ENCODE measurements at places on chromosomes 11 and 22. TPM values are rescaled to one million over a fixed set of nuclear protein-coding genes. Genes with fewer than 3 reads are reported as not detected.

- DNase-seq = peak; percentile 42
These were observed 279.6 kb upstream of the PITPNB start for GRCh38 chr22:28198692-28199091.

DNA sequence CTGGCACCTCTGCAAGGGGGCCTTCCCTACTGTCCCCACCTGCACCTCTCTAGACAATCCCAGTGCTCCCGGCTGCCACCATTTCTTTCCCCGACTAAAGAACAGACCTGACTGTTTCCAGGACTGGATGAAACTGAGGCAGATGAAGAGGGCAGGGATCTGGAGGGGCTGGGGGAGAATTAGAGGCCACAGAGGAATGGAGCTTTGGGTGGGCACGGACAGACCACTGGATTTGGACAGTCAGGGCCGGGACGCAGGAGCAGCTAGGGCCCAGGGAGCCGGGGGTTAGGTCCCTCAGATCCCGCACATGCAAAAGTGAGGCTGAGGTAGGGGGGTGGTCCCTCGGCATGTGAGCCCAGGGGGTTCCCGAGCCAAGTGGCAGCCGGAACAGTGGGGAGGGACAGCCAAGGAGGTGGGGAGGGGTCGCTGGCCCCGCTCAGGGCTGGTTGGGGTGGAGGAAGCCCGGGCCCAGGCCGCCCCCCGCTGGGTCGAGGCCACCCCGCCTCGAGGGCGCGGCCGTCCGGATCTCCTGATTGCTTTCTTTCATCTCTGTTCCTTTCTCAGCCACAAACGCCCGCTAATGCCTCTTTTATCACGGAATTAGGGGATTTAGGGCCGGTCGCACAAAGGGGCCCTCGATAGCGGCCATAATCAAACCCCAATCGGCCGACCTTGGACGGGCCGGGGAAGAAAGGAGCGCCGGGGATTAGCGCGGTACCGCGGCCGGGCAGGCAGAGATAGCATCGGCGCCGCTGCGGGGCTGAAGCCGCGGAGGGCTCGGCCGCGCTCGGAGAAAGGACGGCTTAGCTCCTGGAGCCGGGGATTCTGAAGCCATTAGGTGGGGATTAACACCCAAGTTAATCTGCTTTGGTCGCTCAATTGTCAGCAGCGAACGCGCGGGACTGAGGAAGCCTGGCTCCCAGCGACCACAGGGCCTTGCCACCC lies 9.3 kb downstream of the SLC25A1 start:
- DNase-seq = no peak

ASCC2 gene
- 41.7 TPM for polyA plus RNA-seq

SGSM1 gene
- polyA plus RNA-seq = 0.01 TPM

All from mammary epithelial cell (primary cell).